ENCODE measurements at places on chromosomes 4 and X.

DNA sequence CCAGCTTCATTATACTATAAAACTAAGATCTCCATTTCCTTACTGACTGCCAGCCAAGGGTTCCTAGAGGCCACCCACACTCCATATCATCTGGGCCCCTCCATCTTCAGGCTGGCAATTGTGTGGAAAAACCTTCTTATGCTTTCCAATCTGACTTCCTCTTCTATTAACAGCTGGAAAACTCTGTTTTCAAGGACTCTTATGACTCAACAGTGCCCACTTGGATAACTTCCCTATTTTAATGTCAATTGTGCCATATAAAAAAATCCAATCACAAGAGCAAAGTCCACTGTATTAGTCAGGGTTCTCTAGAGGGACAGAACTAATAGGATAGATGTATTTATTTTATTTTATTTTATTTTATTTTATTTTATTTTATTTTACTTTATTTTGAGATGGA, 41.0 kb upstream of the CPEB2 start:
- DNase-seq, result no peak

- DNase-seq, result no peak
Measured at GRCh38 chr4:69532125-69532524, 36.4 kb upstream of the UGT2B4 start.

- no peak for DNase-seq
Measured at GRCh38 chrX:43655151-43656004, 721 bp upstream of the MAOA start.

DNA sequence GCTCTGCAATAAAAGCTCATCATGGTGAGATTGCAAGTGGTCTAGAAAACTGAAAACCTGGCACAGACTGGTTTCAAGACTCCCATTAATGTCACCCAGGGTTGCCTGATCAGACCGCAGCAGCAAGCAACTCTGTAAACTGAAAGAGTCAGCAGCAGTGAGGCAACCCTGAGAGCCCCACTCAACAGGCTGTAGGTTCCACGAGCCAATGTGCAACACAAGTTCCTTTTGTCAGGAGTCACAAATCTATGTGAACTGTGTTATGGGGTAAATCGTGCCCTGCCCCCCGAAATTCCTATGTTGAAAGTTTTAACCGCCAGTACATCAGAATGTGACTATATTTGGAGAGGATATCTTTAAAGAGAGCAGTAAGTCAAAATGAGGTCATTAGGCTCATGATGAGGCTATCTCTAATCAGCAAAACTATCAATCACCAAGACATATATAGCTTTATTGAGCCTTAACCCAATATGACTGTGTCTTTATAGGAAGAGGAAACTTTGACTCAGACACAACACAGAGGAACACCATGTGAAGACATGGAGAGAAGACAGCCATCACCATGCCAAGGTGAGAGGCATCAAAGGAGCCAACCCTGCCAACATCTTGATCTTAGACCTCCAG, 94.0 kb downstream of the FBXO8 start:
- no peak for DNase-seq

DNA sequence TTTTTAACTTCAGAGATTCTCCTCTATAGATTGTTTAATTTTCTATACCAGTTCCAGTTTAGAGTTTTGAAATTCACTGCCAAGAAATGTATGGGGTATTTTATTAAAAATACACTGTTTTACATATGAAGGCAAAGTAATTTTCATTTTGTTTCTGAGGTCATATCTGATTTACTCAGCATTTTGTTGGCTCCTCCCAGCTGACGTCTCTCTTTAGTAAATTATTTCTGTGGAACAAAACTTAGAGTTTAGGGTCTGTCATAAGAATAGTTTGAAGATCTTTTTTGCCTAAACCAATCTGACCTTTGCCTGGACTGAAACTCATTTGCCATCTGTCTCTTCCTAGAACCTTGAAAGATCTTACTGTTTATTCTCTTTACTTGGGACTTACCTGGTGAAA, 16.9 kb downstream of the FNIP2 start:
- no peak for DNase-seq

- no peak for DNase-seq
Measured at GRCh38 chr4:3250438-3250955, 1.5 kb downstream of the MSANTD1 start.

GRCh38 chr4:8050555-8051206, 107.9 kb downstream of the ABLIM2 start:
- no peak for DNase-seq

Measured in vagina (tissue), 2 donors.